NCI-H526 treated with DMSO at 0.1 percent for 48 hours (cell line): ENCODE measurements at places on chromosomes 13 and 19.
A peak's percentile ranks its signal among the peaks of the same experiment; 100 is the strongest.

DNA sequence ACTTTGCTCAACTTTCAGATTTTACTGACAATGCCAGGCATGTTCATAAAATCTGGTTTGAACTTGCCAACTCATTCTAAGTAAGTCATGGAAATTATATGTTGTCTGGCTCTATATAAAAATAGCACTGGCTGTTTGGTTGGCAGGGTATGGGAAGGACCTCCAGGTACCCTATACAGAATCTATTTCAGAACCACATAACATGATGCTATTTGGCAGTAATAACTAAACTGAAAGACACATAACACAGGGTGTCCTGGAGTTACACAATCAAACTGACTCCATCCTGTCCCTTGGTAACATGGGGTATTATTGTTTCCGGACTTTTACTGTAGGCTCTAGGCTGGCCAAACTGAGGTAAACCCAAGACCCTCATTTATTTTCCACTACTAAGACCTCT is 248.8 kb downstream of the RGCC start:
- DNase-seq, result no peak

GRCh38 chr19:46014941-46015686 is 7.7 kb downstream of the PGLYRP1 start:
- DNase-seq, result peak; percentile 49

GRCh38 chr19:41398598-41398997 is 980 bp downstream of the BCKDHA start:
- DNase-seq, result no peak

GRCh38 chr13:50303963-50304721 is 288.9 kb downstream of the KCNRG start:
- DNase-seq, result peak; percentile 25
